Adipocyte (in vitro differentiated cells): ENCODE measurements at places on chromosomes 2 and 18.

- no peak for DNase-seq
Observed at GRCh38 chr2:194842871-194843270, 814.2 kb upstream of the SLC39A10 start.

- DNase-seq: no peak
Observed at GRCh38 chr18:72180689-72181088, 363.5 kb downstream of the CBLN2 start.

DNA sequence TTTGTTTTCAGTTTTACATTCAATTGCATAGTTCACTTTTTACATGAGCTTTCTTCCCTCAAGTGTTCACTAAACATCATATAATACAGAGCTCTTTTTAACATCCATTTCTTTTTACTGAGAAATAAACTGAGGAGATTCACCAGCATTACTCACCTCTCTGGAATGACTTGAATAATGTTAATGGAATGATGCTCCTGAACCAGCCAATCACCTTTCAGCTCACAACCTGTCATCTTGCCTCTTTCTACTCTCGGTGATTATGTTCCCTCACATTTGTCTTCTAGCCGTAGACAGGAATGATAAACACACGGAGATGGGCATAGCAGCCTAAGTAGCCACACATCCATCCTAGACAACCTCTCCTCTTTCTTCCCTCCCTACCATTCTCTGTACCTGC is 301.7 kb downstream of the PAX3 start:
- DNase-seq: peak; percentile 41

DNA sequence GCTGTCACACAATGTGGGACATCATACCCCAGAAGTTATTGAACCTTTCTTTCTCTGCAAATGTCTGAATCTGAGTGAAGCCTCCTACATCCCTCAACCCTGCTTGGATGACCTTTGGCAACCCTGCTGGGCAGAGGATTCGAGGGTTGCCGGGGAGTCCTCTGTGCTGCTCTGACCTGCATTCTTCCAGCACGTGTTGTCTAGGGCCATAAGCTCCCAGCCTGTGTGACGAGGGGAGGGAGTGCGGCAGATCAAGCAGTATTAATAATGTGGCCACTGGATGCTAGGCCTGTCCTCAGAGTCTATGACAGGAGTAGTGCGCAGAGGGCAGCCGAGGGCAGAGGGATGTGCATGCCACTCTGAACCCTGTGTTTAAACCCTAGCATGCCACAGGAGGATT is 58.8 kb downstream of the RPL37A start:
- no peak for DNase-seq

DNA sequence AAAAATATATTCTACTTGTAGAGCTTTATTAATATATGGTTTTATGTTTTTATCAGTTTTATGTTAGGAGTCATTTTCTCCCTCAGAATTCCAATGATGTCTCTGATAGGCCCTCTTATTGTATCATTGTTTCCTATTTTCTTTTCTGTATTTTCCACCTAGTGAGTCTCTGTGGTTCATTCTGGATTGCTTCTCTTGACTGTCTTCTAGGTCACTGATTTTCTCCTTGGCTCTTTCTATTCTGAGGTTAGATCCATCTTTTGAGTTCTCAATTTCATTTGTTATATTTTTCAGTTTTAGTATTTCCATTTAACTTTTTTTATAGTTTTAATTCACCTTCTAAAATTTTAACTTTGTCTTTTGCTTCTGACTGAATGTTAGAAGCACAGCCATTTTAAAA is 37.6 kb downstream of the EIF5B start:
- DNase-seq: no peak

- no peak for DNase-seq
Observed at GRCh38 chr2:13813236-13813635, 819.3 kb upstream of the LRATD1 start.

DNA sequence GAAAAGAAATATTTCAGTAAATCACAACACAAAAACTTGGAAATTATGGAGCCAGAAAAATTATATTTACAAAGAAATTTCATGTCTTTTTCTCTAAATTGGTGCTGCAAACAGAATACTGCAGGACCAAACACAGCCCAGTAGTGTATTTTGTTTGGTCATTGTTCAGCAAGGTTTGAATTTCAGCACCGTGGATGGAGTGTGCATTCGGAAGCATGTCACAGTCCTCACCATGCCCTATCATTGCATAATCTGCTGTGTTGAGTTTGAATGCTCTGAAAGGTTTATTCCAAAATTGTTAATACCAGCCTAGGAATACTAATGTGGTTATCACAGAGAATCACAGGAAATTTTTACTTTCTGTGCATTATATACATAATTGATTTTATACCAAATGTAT is 296.7 kb downstream of the METTL4 start:
- no peak for DNase-seq

GRCh38 chr18:58258692-58259342 is 214.8 kb downstream of the NEDD4L start:
- no peak for DNase-seq
